Muscle of back (tissue), 13 donors: ENCODE measurements at places on chromosomes 1 and 21. TPM values are rescaled to one million over a fixed set of nuclear protein-coding genes. Genes with fewer than 3 reads are reported as not detected.

Gene CPLANE2
- 1.2 TPM for polyA plus RNA-seq

GRCh38 chr1:223669003-223669795 is 3.7 kb upstream of the CAPN8 start:
- no peak for DNase-seq

- DNase-seq, result no peak
Observed at GRCh38 chr1:44154049-44154448, 12.6 kb upstream of the KLF18 start.

DNA sequence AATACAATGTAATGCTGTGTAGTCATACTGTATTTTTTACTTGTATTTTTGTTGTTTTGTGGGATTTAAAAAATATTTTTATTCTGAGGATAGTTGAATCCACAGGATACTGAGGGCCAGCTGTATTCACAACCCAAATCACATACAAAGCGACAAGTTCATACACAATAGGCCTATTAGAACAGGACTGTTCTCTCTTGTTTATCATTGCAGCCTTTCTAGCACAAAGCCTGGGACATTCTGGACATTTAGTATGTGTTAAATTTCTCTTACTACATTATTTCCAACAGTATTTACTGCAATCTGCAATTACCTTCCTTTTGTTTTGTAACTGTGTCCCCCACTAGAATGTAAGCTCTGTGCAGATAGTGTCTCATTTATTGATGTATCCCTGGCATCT is 65.4 kb downstream of the SLC35A3 start:
- DNase-seq, result no peak

Gene COL9A2
- 2.2 TPM for polyA plus RNA-seq

DNA sequence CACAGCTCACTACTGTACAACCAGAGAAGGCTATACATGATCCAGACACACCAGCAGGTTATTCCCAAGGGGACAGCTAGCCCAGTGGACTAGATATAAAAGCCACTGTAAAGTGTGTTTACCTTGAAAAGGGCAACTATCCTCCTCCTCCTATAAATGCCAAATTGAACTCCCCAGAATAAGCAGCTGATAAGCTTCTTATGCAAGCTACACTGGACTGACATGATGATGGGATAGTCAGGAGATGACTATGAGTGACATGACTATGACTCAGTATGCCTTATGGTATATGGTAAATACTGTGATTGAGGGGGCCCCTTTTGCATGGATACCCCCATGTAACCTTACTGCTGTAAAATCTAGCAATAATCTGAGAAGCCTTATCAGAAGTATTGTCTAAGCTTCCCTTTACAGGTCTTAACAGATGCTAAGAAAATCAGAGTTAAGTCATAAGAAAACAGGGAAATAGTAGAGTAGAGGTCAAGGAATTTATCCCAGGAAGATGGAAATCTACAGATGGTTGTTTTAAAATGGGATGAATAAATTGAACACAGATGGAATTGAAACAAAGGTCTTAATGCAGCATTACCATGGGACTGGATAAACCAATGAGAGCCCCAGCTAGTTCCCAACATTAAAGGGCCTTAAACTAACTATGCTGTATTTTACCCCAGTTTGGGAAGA is 55.8 kb downstream of the TRIM33 start:
- DNase-seq, result no peak
